Islet precursor cell (in vitro differentiated cells): ENCODE measurements at places on chromosomes 6 and 20.
A peak's percentile ranks its signal among the peaks of the same experiment; 100 is the strongest.

DNA sequence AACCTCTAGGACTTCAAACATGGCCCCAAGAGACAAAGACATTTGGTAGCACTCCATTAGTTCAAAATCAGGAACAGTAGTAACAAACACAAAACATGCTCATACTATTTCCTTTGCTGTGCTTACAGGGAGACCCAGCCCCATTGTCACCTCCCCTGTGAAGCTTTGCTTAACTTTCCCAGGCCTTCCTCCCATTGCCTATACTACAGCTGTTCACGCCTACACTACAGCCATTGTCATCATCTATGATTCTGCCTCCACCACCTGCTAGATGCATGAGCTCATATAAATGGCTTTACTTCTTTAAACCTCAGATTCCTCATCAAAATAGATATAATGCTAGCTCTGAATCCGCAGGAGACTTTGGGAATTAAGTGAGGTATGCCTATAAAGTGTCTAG is 8.7 kb downstream of the PHACTR1 start:
- no peak for DNase-seq

GRCh38 chr6:72857791-72858585 is 236.1 kb downstream of the KCNQ5 start:
- no peak for DNase-seq

- no peak for DNase-seq
Observed at GRCh38 chr6:96965492-96965891, 41.0 kb downstream of the KLHL32 start.

GRCh38 chr6:31386099-31386498 is 17.3 kb upstream of the MICA start:
- DNase-seq, result no peak

DNA sequence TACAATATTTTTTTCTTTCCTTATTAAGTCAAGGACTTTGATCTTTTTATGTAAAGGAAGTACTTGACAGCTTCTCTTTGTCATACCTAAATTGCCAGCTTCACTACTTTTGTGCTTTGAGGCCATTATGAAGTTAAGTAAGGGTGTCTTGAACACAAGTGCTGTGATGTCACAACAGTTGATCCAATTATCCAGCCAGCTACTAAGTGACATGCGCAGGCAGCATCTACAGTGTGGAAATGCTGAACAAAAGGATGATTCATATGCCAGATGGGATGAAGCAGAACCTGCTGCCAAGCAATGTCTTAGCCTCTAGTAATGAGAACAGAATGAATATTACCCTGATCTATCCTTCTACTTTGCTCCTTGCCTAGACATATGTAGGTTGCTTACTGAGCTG is 68.3 kb upstream of the TMEM244 start:
- no peak for DNase-seq

- DNase-seq, result no peak
Observed at GRCh38 chr20:6395695-6396094, 272.9 kb upstream of the FERMT1 start.

DNA sequence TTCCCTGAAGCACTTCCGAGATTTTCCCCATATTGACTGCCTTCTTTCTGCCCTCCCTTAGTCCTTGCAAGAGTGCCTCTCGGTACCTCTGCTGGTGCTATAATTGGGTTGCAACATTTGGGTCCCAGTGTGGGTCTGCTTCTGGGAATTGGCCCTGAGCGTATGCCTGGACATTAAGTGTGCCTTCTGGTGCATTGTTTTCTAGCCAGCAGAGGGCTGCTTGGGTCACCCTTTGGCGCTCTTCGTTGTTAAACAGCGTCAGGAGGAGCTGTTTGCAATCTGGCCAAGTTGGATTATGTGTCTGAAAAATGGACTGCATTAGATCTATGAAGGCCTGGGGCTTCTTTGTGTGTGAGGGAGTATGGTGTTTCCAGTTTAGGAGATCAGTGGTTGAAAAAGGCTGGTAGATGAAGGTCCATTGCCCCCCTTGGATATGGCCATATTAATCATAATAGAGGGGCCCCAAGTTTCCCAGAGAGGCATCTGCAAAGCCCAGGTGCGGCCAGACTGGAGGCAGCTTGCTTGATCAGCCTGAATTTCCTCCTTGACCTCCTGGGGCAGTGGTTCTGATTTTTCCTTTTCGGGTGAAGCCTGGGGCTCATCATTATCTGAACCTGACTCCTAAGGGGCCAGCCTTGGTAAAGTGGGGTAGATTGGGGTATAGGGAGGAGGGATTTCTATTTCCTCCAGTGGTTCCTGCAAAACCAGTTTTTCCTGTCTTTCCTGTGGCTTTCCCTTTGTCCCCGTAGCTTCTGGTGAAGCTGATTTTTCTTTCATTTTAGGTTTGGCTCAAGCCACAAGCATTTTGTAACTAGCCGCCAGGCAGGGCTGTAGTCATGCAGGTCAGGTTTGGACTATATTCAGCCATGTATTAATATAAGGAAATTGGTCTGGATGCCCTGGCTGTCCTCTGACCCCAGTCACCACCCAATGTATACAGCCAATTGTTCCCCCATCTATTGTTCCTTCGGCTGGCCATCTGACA is 85.4 kb upstream of the GPR6 start:
- peak; percentile 62 for DNase-seq

DNA sequence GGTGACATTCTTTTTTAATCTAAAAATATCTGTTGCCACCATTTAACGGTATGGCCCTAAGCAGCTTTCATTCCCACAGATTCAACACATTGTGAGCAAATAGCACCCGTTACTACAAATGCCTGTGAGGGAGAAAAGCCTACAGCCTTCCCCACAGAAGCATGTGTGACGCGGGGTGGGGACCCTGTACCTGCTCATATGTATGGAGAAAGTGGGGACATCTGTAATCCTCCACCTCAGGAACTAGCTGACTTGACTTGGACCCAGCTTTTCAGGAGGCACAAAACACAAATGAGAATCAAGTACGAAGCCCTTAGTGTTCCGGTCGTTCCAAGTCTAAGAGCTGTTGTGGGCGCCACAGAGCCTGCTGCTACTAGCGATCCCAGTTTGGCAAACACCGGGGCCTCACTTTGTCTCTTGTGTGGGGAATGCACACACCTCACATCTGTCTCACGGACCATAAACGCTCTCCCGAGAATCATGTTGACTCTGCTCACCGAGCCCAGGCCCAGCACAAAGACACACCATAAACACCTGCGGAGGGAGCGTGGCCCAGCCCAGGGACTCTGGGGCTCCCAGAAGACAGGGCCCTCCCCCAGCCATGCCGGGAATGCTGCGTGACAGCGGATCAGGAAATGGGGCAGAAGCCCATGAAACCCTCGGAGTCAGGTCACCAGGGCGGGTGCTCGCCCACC is 21.6 kb downstream of the DLL1 start:
- DNase-seq, result peak; percentile 79

DNA sequence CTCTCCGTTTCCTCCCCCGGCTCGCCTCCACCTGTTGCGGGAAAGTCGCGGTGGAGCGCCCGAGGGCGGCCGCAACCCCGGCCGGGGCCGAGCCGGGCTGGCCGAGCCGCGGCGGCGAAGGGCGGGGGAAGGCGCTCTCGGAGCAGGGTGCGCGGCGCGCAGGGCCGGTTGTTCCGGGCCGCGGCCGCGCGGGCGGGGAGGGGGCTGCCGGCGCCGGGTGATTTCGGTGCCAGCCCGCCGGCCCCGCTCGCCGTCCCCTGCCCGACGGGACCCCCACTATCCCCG is 235 bp downstream of the MAP7 start:
- DNase-seq, result no peak

DNA sequence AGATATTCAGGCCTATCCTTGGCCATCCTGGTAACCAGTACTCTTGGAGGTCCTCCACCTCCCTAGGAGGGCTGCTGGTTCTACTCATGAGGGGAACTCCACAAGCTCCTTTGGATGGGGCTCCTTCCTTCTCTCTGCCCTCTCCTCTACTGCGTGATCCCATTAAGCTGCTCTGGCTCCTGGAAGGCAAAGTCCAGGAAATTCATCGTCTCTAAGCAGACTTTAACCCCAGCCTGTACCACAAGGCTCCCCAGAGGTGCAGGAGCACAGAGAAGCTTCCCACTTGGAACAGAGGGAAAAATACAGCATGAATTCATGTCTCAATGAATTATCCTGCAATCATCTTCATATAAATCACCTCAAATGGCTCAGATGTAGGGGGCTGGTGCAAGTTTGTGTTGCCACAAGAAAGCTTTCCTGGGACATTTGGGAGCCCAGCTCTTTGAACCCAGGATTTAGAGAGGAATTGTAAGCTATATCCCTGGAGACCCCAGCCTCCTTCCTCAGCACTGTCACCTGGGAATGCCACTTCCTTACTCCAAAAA is 355.4 kb downstream of the CDC5L start:
- DNase-seq, result peak; percentile 24

DNA sequence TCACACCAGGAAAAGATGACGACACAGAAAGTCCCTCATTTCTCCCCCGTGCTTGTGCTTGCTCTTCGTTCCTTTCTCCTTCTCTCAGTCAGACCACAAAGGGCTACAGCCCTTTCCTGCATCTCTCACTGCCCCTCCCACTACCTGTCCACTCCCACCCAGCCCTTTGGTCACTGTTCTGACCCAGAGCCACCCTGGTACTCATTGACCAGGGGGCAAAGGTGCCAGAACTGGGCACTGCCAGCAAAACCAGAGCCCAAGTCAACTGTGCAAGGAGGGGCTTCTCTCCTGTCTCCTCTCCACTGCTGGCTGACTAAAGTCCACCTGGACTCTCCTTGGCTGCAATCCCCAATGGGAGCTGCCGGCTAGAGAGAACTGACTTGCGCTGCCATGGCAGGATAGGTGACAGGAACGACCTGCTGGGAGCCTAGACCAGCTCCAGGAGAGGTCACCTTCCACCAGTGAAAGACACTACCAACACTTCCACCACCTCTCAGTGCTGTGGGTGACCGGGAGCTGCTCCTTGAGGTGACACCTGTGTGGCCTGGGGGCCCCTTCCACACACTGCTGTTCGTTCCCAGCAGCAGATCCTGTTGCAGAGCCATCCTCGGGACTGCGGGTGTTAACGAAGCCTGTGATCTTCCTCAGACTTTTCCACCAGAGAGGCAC is 32.8 kb downstream of the KCNK17 start:
- DNase-seq, result no peak

DNA sequence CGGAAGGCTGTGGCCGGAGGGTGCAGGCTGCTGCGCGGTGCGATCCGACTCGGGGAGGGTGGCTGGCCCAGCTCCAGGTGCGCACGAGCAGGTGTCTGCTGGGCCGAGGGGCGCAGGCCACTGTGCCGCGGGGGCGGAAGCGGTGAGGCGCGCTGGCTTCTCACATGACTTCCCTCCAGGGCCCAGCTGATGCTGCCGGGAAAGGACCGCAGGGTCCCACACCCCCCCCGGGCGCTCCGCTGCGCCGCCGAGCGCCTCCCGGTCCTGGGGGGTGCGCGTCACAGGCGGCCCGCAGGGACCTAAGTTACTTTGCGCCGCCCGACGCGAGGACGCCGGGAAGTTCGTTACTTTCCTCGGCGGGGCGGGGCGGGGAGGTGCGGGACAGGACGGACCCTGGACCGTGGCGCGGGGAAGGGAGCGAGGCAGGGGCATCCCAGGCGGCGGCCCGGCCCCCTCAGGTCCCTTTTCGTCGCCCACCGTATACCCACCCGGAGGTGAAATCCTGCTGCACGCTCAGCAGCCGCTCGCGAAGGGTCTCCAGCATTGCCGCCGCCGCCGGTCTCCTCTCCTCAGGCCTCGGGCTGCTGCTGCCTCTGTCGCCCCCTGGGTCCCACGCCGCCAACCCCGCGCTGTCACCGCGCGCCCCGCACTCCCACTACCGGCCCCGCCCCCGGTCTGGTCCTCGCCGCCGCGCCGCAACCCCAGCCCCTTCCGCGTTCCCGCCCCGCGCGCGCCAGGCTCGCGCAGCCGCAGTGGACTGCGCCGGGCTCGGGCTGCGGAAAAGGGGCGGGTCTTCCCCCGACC is at the start of gene DTNBP1:
Gene DTNBP1, minus strand, starts transcription at position 703 of the 804 bp plus-strand sequence. Its CDS starts 159 bp downstream, at position 544.
- DNase-seq, result peak; percentile 88

DNA sequence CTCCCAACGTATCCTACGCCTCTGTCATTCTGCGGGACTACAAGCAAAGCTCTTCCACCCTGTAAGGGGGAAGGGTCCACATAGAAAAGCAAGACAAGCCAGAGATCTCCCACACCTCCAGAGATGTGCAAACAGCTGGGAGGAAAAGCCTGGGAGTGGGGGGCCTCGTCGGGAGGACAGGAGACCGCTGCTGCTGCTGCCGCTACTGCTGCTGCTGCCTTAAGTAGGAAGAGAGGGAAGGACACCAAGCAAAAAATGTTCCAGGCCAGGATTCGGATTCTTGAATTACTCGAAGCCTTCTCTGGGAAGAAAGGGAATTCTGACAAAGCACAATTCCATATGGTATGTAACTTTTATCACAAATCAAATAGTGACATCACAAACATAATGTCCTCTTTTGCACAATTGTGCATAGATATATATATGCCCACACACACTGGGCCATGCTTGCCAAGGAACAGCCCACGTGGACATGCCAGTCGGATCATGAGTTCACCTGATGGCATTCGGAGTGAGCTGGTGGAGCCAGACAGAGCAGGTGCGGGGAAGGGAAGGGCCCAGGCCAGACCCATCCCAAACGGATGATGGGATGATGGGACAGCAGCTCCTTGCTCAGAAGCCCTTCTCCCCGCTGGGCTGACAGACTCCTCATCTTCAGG is 108.8 kb upstream of the RAB32 start:
- no peak for DNase-seq

DNA sequence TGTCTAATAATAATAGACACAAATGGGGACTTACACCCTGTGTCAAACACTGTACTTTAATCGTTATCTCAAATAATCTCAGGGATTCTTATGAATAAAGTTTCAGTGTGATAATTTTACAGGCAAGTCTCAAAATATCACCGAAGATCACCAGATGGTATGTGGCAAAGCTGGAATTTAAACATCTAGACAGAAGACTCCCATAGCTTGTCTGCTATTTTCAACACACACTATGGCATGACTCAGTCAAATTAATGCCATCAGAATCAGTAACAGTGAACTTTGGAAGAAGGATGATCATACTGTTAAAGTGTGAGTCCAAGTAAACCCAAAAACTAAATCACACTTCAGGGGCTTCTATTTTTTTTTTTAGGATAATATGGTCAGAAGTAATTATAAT is 867.6 kb upstream of the FLRT3 start:
- no peak for DNase-seq

- DNase-seq, result no peak
Observed at GRCh38 chr6:39599973-39600372, 125.2 kb downstream of the KIF6 start.

DNA sequence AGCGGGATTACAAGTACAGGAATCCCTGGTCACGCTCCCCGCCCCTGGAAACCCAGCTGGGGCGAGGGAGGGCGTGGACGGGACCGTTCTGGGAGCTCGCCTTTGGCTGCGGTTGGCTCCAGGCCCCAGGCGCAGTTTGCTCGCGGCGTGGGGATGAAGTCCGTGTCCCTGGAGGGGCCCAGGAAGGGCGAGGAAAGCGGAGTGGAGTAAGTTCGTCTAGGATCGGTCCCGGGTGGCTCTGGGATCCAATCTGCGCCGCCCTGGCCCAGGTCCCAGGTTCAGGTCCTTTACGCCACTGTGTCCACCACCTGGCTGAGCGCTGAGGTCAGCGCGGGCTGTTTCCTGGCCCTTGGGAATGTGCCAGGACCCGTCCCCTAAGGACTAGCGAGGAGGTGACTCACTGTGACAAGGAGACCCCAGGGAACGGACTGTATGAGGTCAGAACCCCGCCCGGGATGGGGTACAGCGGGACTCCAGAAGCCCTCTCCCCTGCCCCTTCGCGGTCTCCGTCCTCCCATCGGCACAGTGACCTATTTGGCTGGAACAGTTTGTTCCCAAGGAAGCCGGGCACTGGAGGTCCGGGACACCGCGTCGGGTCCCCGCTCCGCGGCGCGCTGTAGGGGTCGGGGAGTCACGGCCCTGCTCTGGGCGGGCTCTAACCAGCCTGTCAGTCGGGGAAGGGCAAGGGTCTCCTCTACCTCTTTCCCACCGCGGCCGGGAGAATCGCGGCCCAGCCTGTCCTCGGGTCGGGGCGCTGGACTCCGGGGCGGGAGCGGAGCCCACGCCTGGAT is 724 bp downstream of the CDKN1A start:
- DNase-seq, result peak; percentile 81
